RPMI7951 (cell line): ENCODE measurements at places on chromosomes 2 and 18. TPM values are rescaled to one million over a fixed set of nuclear protein-coding genes. Genes with fewer than 3 reads are reported as not detected.

PDCD1 gene
- total RNA-seq, result not detected in 2 replicates

ACMSD gene
- total RNA-seq, result not detected in 2 replicates

SP9 gene
- not detected in 2 replicates for total RNA-seq

TXNDC2 gene
- total RNA-seq, result 0.10 and 0.12 TPM in 2 replicates

ADCYAP1 gene
- 0.10 TPM in 1 of 2 replicates, not detected in the other for total RNA-seq

IL36A gene
- total RNA-seq, result not detected in 2 replicates

POTEC gene
- not detected in 2 replicates for total RNA-seq

MZT2A gene
- 86.9 and 137 TPM in 2 replicates for total RNA-seq

ESPNL gene
- total RNA-seq, result under 0.01 TPM in 1 of 2 replicates, not detected in the other

ARHGEF33 gene
- 0.24 and 0.59 TPM in 2 replicates for total RNA-seq

PDE1A gene
- total RNA-seq, result 0.36 TPM in 1 of 2 replicates, not detected in the other

M1AP gene
- total RNA-seq, result 0.36 TPM in 1 of 2 replicates, not detected in the other

FAP gene
- 142 and 170 TPM in 2 replicates for total RNA-seq

VWA3B gene
- 0.29 TPM in 1 of 2 replicates, not detected in the other for total RNA-seq

TMEM163 gene
- total RNA-seq, result 10.3 and 10.7 TPM in 2 replicates

PPP4R3B gene
- 45.6 and 53.2 TPM in 2 replicates for total RNA-seq

ERBB4 gene
- not detected in 2 replicates for total RNA-seq

SCG2 gene
- 57.7 and 79.7 TPM in 2 replicates for total RNA-seq
